ENCODE measurements at places on chromosomes 1 and 21.

DNA sequence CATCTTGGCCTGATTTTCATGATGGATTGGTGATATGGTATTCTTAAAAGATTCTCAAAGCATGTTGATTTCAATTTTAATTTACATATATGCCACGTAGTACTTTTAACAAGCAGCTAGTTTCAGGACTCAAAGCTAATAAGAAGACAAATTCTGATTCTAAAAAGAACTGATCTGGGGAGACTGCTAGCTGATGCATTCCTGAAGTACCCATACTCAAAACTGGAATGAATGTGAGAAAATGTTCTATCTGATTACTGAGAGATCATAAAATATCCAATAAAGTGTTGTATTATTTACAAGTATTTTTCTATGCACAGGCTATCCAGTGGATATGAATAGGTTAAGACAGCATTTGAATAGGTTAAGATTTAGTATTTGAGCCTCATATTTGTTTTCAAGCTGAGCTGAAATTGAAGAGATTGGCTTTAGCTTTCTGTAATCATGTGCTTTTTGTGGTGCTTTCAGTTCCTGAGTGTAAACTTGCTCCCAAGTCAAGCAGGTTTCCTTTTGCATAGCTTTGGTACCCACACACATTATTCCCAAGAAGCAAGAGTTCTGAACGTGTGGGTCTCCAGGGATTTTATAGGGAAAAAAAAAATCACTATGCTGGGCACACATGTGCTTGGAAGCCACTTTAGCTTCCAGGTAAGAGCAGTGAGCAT is 114.1 kb downstream of the VPS13D start:
- DNase-seq = no peak

DNA sequence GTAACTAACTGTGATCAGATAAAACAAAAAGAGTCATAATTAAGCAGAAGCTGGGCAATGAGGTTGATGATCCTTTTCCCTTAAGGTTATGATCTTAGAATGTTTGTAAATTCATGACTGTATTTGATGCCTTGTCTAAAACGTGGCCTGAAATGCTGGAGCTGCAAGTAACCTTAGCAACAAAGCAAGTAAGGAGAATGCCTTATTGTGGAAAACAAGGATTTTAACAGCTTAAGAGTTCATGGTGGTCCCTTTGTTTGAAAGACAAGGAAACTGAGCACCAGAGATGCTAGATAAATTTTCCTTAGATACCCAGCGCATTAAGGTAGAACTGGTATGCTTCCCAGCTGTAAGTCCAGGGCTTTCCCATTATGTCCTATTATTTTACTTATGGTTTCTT is 25.7 kb upstream of the XPR1 start:
- DNase-seq = no peak

DNA sequence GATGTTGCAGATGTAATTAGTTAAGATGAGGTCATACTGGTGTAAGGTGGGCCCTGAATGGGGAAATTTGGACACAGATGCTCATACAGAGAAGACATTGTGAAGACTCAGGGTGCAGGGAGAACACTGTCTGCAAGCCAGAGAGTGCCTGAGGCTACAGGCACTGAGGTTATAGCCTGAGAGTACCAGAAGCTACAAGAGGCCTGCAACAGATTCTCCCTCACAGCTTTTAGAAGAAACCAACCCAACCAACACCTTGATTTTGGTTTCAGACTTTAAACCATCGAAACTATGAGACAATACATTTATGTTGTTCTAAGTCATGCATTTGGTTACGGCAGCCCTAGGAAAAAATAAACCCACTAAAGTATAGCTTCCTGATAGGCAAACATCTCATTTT is 321.7 kb upstream of the USP25 start:
- DNase-seq = no peak

DNA sequence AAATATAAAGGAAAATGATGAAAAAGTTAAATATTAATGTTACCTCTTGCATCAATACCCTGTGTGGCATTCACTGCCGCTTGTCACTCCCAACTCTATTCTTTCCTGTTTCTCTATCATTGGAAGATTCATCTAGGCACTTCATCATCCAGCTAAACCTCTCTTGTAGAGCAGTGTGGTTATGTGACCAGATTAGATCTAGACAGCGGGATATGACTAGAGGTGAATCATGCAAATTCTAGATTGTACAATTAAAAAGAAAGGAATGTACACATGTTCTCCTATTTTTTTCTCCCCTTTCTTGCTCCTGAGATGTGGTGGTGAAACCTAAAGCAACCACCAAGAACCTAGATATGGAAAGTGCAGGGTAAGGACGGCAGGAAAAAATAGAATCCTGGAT is 174.1 kb downstream of the LBR start:
- no peak for DNase-seq

DNA sequence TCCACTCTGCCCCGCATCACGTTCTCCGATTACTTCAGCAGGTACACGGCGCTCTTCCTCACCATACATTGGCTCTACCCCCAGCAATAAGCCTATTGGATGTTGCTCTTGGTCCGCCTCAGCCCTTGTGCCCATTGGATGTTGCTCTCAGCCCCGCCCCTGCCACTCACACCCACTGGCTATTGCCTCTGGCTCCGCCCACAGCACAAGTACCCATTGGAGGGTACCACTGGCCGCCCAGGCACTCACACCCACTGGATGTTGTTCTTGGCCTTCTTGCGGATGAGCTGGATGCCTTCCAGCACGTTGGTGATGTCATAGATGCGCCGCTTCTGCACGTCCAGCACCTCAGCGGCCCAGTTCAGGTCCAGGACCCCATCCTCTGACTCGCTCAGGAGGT is 9.4 kb downstream of the E2F2 start:
- DNase-seq = no peak

DNA sequence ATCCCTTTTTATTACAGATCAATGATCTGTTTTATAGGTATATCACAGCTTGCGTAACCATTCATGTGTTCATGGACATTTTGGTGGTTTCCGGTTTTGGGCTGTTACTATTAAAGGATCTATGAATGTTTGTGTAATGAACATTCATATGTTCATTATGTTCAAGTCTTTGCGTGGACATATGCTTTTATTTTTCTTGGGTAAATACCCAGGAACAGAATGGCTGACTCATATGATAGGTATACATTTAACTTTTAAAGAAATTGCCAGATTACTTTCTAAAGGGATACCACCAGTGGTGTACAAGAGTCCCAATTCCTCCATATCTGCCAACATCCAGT is 73.7 kb downstream of the SPATA46 start:
- no peak for DNase-seq

- no peak for DNase-seq
These were observed 247.4 kb downstream of the PTBP2 start for GRCh38 chr1:96968983-96969382.

GRCh38 chr1:236959112-236959511 is 45.1 kb downstream of the MT1HL1 start:
- no peak for DNase-seq

DNA sequence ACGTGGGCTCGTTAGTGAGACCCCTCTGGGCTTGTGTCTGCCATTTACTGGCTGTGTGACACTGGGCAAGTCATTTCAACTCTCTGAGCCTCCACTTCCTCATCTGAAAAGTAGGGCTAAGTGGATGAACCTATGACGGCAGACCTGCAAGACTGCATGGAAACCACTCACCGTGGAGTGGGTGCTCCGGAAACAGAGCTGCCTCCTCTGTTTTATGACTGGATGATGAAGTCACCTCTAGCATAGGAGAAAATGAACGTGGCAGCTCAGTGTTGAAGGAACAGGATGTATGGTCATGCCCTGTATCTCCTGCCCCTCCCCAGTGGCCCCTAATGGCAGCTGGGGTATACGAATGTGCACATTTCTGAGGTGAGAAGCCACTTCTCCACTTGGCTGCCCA is 40.5 kb downstream of the STPG1 start:
- no peak for DNase-seq

DNA sequence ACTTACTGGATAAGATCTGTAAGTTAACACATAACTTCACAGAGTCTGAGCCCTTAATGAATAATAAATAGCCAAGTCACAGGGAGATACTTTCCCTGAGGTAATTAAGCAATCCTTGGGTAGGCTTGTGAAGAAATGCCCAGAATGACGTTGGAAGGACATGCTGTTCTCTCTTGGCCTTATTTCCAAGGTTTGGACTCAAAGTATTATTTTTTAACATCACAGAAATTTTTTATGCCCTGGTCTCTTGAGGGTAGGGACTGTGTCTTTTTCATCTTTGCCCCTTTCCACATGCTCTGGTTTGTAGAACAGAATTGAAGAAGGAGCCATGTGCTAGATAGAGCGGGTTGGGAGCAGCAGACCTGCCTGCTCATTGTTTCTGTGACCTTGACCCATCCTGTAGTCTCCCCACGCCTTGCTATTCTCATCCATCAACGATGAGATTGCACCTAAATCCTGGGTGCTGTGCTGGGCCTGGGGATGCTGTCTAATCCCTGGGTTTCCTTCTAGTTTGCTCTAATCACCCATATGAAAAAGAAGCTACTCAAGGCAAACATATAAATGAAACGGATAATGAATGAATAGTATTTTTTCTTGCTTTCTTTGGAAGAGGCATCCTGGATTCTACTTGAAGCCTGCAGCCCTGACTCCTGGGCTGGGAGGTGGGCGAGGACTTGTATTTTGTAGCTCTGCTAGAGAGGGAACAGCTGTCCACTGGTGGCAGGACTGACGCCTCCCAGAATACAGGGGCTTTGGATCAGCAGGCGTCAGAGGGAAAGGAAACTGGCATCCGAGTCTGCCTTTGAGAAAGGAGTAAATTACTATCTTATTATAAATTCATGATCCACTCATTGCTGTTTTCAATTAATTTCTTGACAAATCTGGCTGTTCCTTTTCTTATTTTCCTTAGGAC is 17.5 kb upstream of the LAMTOR5 start:
- DNase-seq = no peak

GRCh38 chr1:204112876-204113730 is 38.7 kb downstream of the ETNK2 start:
- DNase-seq = no peak

DNA sequence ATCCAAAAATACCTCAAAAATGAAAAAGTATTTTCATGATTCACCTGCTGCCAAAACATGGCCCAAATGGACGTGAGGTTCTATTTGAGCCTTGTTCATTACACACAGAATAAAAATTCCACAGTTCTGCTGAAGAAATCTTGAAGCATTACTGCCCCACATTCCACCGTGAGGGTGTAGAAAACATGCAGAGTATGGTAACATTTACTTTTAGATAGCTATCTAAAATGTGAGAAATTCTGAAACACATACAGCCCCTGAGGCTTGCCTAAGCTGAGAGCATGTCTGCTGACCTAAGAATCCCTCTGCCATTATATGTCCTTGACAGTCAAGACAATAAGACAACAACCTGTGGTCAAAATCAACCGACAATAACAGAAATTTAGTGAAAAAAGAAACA is 186.5 kb downstream of the DSCAM start:
- no peak for DNase-seq

DNA sequence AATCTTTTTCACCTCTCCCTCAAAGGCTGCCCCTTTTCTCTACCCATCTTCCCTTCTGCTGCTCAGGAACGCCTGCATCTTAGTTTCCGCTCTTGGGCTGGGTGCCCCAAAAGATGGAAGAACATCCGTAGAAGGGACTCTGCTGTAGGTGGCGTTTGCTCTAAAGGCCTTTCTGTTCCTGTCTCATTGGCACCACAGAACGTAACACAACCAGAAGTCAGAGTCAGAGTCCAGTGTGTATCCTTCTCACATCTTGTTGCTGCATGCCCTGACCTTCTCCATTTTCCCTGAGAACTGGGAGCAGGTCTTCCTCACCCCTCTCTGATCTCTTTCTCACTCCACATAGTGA is 103.3 kb downstream of the RNF220 start:
- no peak for DNase-seq

DNA sequence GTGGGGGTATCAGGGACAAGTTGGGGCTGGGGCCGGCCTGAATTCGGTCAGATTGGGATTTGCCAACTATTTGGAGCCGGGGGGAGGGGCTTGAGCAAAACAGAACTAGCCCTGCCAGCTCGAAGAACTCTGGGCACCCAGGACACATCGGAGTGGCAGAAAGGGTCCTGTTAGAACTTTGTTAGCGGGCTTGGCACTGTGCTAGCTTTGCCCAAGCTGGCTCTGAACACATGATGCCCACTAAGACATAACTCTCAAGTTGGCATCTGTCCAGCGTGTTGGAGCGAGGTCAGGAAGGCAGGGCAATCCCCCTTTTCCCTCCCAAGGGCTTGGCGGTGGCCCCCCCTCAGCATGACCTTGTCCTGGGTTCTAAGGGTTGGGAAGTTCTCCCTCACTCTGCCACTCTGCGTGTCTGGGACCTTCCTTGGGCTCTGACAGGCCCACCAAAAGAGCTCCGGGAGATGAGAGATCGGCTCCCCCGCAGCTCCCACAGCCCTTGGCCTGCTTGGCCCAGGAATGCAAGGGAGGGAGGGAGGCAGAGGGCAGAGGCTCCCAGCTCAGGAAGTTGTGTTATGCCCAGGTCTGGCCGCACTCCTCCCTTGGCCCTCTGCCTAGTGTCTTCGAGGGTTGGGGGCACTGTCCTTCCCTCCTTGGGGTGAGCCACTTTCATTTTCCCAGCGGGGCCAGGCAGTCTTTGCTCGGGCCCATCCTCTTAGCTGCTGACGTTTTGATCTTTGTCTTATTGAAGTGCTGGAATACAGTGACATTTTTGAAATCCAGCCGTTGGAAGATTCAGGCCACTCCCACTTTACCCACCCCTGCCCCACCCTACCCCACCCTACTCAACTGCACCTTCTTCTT is 1.2 kb downstream of the LMNA start:
- no peak for DNase-seq

- no peak for DNase-seq
These were observed 15.3 kb downstream of the DCAF8 start for GRCh38 chr1:160247053-160247452.

DNA sequence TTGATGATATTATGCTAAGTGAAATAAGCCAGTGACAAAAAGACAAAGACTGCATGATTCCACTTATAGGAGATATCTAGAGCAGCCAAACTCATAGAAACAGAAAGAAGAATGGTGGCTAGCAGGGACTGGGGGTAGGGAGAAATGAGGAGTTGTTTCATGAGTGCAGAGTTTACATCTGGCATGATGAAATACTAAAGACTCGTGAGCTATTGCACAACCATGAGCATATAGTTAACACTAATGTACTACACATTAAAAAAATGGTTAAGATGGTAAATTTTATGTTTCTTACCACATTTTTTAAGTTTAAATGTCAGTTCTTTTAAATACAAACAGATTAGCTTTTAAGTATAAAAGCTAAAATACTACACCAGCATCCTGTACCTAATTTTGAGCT is 57.8 kb downstream of the ESRRG start:
- DNase-seq = no peak

GRCh38 chr21:34807881-34808568 is 139.2 kb downstream of the CLIC6 start:
- peak; percentile 60 for DNase-seq

- DNase-seq = no peak
These were observed 208.9 kb downstream of the PBX1 start for GRCh38 chr1:164767752-164768402.

- DNase-seq = no peak
These were observed 429.8 kb upstream of the C1orf87 start for GRCh38 chr1:60503266-60503925.

Data from stimulated activated CD4-positive, alpha-beta T cell treated with anti-CD3 and anti-CD28 coated beads, Interleukin-15, amount 100 ng/mL, for 48 hours (primary cell).